CD4-positive, alpha-beta T cell treated with Interleukin-10 for 1 hour (primary cell): ENCODE measurements at places on chromosomes 6 and 20.

DNA sequence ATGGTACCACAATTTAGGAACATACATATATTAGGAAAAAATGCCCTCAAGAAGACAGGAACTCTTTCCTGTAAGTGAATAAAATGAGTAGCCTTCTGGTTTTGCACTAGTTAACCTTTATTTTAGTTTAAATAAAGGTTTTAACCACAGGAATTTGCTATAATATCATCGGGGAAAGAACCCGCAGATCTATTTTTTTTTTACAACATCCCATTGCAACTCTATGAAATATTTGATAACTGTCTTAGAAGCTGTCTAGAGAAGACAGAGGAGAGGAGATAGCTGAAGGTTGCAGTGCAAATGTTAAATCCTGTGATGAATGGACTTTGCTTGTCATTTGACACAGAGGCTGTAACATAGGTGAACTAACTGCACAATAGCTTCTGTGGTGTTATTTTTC is 69.5 kb downstream of the TINAG start:
- no peak for DNase-seq

- no peak for DNase-seq
Measured at GRCh38 chr6:154363821-154364220, 7.2 kb upstream of the IPCEF1 start.

GRCh38 chr6:168016721-168017525 is 19.5 kb downstream of the KIF25 start:
- no peak for DNase-seq

DNA sequence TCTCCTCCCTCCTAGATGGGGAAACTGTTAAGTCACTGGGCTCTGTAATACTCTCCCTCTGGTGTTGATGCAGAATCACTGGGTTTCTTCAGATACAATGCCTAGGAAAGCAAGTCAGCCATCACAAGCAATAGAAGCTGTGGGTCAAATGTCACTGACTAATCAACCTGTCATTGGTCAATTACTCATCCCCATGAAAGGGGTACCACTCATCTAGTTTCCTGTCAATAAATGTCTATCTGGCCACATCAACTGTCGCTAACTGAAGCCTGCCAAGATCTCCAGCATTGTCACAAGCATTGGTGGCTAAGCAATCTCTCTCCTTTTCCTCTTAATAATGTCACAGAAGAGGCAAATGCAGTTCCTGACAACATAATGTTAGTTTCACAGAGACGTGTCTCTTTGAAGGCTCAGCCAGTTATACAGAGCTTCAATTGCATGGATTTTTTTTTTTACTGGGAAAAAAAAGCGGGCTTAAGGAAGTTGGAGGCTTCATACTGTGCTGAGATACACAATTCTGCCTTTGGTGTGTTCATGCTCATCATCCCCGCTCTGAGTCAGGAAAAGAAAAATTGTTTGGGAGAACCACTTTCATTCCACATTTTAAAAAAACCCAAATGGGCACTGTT is 355.9 kb downstream of the BTBD9 start:
- DNase-seq = no peak

- DNase-seq = no peak
Measured at GRCh38 chr6:80728830-80729229, 622.4 kb downstream of the BCKDHB start.

DNA sequence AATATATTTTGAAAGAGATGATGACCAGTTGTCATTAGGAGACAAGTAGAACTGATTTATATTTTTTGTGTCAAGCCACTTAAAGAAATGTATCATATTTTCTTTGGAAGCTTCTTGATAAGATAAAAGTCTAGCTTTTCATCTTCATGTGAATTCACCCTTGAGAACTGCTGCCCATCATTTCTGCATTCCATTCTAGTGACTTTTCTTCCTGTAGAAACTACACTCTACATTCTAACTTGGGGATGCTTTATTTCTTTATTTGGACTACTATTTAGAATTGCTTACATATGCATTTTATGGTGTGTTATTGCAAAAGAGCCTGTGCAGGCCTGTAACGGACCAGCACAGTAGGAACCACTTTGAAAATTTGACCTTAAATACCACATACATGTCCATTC is 335.0 kb upstream of the KCNQ5 start:
- no peak for DNase-seq

DNA sequence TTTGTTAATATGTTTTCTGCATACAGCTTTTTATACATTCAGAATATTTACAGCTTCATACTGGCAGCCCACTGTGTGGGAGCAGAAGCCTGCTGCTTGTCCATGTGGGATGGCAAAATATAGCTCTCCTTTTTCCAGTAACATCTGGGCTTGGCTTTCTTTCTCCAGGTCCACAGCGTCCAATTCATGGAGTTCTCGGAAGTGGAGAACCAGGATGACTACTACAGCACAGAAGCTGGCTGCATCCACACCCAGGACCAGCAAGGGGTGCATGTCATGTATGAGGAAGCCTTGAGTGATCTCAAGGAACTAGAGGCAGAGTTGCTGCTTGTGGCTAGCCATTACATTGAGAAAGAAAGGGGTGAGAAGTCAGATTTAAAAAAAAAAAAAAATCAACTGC is 143.1 kb downstream of the CD164 start:
- no peak for DNase-seq

GRCh38 chr6:37695857-37696219 is 1.8 kb downstream of the MDGA1 start:
- no peak for DNase-seq

DNA sequence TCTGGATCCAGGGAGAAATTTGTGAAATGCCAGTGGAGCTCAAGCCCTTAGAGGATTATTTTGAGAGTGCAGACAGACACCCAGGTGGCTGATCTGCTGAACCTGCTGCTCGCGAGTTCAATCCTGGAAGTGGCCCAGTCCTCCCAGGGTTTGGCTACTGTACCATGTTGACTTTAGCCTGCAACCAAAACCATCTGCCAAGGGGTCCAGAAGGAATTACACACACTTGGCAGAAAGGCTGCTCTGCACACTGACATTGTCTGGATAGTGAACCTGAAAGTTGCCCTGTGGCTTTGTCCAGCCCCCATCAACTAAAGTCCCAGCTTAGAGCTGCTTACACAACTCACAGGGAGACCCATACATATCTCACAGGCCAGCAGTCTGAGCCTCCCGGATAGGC is 21.6 kb upstream of the PI3 start:
- DNase-seq = no peak

- DNase-seq = no peak
Measured at GRCh38 chr20:60822699-60823607, 429.1 kb upstream of the CDH4 start.

DNA sequence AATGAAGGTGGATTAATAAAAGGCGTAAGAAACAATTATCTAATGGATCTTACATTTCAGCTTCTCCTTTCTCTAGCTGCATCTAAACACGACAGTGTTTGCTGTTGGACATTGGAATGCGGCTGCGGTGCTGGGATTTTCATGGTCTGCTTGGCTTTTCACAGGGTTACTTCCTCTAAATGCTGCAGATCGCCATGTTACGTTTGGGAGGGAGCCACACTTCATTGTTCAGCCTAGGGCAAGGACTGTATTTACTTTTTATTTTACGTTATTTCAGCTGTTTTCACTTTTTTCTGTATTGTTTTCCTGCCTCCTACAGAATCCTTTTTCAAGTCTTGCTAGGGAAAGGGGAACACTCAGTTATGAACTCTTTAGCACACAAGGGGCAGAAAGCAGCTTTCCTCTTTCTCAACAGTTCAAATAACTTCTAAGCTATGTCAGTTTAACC is 97.9 kb upstream of the MTHFD1L start:
- DNase-seq = no peak

DNA sequence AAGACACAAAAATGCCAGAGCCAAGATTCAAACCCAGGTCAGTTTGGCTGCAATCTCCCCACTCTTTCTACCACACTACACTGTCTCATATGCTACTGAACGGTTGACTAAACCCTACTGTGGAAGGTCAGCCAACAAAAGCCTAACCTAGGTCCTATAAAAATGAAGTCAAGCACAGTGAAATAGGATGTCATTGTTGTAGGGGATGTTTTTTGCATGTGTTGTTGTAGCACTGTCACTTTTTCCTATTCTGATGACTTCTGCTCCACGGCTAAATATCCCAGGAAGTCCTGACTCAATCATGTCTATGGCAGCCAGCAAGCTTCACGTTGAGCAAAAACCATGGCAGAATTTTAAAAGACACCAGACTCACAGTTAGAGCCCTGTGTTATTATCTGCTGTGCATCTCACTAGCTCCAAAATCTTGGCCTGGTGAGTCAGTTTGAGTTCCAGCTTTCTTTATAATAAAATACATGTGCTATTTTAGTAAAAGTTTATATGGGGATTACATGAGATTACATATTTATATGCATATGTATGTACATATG is 322.1 kb upstream of the NT5E start:
- no peak for DNase-seq

DNA sequence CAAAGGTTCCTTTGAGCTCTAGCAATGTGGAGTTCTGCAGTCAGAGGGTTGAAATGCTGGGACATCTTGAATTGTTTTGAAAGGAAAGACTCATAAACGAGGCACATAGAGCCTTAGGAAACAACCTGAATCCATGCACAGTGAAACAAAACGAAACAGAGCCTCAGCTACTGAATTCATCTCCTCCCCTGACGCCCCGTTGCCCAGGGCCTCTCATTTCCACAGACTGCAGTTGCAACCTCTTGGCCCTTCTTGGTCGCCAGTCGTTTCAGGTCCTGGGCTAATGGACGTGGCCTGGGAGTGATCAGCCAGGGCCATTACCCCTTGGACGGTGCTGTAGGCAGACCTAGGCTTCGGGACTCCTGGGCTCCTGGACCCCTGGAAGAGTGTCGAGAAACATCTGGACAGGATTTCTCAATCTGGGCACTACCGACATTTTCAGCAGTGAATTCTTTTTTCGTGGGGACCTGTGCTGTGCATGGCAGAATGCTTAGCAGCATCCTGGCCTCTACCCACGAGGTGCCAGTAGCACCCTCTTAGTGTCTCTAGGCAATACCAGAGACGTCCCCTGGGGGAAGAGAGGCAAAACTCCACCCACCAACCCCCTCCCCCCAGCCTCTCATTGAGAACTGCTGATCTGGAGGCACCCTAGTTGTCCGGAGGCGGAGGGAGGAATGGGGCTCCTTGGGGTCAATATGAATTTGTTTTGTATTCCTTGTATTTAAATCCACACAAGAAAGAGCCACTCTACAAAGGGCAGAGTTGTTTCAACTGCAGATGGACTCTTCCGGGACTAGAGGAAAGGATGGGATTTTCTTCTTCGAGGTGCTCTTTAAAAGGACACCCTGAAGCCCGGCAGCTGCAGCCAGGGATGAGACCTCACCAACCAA is 50.2 kb downstream of the TMEM242 start:
- peak; percentile 55 for DNase-seq

DNA sequence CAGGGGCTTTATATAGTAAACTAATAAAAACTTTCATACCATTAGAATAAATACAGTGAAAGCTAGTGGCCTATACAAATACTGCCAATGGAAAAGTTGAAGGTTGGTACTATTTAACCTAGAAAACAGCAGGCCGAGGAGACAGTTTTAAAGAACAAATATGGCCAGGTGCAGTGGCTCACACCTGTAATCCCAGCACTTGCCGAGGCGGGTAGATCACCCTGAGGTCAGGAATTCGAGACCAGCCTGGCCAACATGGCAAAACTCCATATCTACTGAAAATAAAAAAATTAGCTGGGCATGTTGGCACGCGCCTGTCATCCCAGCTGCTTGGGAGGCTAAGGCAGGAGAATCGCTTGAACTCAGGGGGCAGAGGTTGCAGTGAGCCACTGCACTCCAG is 24.8 kb downstream of the GLYATL3 start:
- no peak for DNase-seq

- DNase-seq = no peak
Measured at GRCh38 chr6:110720066-110720465, 95.2 kb downstream of the CDK19 start.

DNA sequence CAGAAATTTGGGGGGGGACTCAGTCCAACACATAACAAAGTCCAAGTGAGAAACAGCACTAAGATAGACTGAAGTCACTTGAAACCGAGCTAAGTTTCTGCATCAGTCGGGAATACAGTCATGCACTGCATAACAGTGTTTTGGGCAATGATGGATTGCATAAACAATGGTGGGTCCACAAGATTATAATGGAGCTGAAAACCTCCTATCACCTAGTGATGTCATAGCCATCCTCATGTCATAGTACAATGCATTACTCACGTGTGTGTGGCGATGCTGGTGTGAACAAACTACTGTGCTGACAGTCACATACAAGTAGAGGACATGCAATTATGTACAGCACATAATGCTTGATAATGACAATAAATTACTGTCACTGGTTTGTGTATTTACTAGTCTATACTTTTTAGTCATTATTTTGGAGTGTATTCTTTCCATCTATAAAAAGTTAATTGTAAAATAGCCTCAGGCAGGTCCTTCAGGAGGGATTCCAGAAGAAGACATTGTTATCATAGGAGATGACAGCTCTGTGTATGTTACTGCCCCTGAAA is 154.5 kb upstream of the ECI2 start:
- DNase-seq = no peak

DNA sequence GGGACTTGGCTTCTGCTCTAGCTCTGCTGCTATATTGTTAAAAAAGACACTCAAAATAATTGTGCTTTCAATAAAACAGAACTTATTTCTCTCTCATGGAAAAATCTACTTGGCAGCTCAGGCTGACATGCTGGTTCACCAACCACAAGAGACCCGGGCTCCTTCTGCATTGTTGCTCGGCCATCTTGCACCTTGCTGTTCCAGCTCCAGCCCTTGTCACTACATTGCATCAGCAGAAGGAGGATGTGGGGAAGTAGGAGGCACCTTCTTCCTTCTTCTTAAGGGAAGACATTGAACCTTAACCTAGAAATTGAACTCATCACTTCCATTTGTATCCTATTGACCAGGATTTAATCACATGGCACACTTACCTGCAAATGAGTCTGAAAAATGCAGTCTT is 6.6 kb upstream of the C20orf202 start:
- DNase-seq = no peak

DNA sequence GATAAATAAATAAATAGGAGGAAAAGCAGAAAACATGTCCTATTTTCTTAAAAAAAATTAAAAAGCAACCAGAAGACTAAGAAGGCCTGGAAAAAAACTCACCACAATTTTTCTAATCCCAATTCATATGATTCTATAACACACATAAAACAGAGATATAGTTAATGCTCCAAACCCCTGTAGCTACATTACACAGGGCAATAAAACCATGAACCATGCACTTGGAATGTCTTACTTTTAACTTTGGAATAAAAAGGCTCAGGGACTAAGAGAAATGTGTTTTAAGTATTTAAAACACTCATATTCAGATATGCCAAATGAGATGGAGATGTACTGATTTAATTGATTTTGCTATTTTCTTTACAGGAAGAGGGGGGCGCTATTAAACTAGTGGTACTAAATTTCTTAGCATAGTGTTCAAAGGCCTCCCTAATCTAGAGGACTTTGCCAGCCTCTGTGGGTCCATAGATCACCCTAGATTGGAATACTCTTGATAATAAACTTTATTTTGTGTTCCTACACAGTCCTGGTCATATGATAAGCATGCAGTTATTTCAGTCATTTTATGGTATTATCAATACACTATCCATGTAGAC is 30.3 kb upstream of the GCM1 start:
- DNase-seq = no peak

- no peak for DNase-seq
Measured at GRCh38 chr6:157329829-157330228, 6.5 kb upstream of the TMEM242 start.

- DNase-seq = no peak
Measured at GRCh38 chr6:98343004-98343403, 491.4 kb upstream of the POU3F2 start.
